ENCODE measurements at places on chromosomes 2 and 18. TPM values are rescaled to one million over a fixed set of nuclear protein-coding genes. Genes with fewer than 3 reads are reported as not detected.

SCN7A gene
- 4.3 TPM for total RNA-seq

UGT1A10 gene
- total RNA-seq = not detected

CYTIP gene
- not detected for total RNA-seq

HAT1 gene
- total RNA-seq = 20.8 TPM

HOXD12 gene
- total RNA-seq = not detected

IL1RL1 gene
- total RNA-seq = 11.6 TPM

DUSP19 gene
- 1.3 TPM for total RNA-seq

DBI gene
- 222 TPM for total RNA-seq

Measured in pericardium fibroblast (primary cell).